ENCODE measurements at places on chromosomes 7 and 10.

DNA sequence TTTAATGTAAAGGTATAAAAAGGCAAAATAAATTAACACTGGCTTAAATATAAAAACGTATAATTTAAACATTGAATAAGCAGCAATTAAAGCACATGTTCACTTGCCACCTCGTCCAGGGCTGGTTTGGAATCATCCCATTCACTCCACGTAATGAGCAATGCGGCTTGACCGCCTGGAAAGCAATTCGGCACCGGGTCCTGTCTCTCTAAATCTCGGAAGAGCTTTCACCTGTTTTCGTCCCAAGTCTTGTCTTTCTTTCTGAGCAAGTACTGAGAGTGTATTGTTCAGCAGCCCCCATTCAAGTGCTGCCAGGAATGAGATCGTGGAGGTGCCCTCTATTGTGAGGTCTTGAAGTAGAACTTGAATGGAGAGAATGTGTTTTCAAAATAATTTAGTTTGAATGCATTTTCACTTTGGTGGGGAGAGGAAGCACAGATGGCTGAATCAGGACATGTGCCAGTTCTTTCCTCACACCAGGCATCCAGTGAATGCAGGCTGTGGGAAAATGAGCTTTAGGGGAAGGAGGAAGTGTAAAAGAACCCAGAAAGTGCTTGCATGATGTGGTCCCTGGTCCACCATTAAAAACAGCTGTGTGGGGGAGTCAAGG lies 515.2 kb downstream of the REEP3 start:
- peak; percentile 29 for DNase-seq

DNA sequence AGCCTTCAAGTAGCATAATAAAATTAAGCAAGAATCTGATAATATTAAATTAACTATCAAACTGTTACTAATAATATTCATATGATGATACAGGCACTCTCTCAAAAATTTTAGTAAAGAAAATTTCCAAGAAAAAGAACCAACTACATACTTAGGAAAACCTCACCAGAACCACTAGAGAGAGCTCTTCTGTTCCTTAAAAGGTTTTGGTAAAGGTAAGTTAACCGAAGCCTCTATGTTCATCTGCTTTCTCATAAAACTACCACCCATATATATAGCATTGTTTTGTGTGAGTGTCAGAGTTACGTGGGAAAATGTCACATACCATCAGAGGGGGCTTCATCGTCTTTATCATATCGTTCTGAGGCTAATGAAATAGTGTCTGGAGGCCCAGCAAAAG lies 20.7 kb downstream of the SKAP2 start:
- DNase-seq = no peak

DNA sequence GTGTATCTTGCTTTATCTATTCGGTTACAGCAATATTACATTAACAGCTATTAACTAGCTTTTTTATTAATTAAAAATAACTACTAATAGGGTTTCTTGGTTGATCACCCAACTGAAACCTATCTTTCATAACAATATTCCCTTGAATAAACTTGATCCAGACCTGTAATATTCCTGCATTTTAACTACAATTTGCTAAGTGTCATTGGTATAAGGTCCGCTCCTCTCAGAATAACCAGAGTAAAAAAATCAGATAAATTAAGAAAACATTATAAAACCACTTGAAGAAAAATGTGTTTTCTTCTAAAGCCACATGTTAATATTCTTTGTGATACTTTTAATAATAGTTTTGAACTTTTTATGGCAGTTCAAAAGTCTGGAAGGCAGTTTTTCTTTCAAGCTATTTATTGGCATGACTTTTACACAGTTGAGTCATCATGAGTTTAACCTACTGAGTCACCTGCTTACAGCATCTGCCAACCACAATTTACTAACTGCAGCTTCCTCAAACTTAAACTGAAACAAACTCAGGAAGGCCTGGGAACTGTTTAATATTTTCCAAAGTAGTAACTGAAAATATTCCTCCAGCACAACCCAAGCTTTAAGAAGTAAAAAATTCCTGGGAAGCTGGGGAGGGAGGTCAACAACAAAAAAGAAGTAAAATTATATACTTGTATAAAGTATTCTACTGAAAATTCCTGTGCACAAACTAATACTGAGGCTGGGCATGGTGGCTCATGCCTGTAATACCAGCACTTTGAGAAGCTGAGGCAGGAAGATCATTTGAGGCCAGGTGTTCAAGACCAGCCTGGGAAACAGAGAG lies 103.2 kb downstream of the NRBF2 start:
- peak; percentile 92 for DNase-seq

DNA sequence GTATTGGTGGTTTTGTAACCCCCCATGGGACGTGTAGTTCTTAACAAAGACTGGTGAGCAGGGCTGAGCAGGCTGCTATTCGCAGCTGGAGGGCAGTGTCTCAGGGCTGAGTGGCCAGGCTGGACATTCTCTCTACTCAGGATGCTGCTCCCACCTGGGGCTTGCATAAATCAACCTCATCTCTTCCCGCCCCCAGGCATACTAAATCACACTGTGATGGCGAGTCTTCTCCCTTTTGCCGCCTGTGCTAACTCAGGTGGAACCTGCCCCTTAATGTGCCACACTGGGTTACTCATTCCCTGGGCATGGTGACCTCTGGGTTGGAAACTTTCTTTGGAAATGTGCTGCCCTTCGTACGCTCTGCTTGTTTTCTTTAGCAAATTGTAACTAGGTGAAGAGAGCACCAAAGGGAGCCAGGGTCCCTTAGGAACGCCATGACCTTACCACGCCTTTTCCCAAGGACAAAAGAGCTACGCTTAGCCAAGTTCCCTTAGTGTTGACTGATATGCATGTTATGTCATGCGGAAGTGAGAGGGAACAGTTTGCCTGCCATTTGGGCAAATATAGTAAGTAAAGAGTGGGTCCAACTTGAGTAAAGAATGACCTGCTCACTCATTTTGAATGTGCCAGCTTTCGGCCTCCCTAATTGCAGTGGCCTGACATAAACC lies 40.4 kb upstream of the COBL start:
- DNase-seq = no peak

DNA sequence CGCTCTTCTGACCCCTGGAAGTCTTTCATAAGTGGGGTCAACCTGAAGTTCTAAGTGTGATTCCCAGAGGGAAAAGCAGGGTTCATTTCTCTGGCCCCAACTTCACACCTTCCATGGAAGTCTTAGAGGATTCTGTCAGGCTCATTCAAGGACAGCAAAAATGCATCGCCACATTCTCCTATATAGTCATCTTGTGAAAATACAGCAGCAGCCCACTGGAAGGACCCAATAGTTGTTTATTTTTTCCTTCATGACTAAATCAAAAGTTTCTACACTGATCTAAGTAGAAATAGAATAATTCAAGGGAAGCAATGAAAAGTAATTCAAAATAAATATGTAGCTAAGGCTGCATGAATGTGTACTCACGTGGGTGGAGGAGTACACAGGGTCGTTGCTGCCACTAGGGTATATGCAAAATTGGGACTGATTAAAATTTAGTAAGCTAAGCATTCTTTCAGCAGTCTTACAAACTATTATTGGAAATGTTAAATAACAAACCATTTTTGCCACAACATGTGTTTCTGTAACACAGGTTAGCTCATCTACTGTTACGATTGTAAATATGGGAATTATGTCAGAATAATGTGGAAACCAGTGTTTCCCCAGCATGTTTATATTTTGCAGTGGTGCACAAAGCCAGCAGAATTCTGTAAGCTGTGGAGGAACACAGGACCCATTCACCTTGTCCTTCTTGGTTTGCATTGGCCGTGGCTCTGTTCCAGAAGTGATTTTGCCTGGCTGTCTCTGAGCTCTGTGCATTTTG lies 33.5 kb downstream of the EEPD1 start:
- no peak for DNase-seq

- no peak for DNase-seq
These were observed 465.3 kb downstream of the ARL4A start for GRCh38 chr7:13152755-13153154.

DNA sequence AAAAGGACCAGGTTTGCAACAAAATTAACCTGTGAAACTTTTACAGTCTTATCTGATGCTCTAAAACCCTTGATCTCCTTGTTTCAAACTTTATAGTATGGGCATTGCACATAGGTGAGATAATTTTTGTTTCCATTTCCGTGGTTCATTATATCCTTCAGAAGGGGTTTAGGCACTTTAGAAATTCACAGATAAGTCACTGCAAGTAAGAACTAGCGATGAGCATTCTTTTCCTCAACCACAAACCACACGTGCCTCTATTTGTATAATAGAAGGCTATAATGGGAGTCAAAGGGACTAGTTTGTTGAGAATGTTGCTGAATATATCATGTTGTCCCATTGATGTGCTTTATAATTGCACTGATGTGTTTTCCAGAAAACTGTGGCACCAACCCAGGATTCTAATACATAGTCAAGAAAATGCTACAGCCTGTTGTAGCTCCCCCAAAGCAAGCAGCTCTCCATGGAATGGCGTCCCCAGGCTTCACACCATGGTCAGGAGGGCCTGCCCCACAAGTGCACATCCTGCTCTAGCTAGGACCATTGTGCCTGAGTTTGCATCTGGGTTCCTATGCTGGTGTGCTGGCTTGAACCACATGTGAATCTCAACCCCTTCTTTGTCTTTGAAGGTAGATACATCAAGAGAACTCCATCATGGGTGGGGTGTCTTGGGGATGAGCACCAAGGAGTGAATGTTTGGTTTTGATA lies 14.0 kb upstream of the ATXN7L1 start:
- DNase-seq = peak; percentile 55

Measured in fibroblast of skin of right quadriceps (primary cell).